GM18507 (cell line): ENCODE measurements at places on chromosomes 3 and 15.

DNA sequence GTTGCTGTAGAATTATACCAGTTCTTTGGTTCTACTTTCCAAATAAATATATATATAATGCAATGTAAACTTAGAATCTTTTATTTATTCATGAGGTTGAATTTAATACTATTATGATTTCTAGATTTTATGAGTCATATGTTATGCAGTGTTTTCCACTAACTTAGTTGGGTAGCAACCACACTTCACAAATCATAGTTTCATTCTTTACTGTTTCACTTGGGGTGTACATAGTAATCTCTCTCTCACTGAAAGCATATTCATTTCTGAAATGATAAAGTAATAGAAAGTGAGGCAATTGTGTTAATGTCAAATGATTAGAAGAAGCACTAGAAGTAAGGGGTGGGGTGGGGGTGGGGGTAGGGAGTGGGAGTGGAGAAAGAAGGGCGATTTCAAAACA lies 52.6 kb downstream of the IQCH start:
- no peak for DNase-seq

DNA sequence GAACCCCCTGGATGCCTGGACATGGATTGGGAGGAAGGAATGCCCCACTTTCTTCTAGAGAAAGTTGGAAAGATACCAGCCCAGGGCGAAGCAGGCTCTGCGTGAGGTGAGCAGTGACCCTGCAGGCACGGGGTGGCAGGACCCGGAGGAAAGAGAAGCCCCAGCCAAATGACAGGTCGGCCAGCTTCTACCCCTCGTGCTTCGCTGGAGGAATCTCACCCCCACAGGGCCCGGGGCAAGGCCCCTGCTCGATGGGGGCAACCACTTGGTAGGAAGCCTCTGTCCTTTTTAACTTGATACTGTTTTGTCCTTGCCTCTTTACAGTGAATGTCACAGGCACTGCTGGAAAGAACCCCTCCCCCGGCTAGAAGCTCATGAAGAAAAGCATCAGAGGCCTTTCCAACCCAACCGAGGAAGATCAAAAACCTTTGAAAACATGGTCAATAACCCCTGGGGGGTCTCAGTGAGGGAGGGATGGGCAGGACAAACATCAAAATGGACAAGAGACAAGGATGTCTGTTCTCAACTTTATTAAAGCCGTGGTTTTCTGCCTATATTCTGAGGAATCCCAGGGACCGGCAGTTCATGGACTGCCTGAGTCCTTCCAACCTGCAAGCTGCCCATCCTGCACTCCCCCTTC lies 54.4 kb downstream of the SH3BP5 start:
- DNase-seq: no peak

GRCh38 chr3:97658668-97659285 lies 105.8 kb upstream of the ARL6 start:
- no peak for DNase-seq

DNA sequence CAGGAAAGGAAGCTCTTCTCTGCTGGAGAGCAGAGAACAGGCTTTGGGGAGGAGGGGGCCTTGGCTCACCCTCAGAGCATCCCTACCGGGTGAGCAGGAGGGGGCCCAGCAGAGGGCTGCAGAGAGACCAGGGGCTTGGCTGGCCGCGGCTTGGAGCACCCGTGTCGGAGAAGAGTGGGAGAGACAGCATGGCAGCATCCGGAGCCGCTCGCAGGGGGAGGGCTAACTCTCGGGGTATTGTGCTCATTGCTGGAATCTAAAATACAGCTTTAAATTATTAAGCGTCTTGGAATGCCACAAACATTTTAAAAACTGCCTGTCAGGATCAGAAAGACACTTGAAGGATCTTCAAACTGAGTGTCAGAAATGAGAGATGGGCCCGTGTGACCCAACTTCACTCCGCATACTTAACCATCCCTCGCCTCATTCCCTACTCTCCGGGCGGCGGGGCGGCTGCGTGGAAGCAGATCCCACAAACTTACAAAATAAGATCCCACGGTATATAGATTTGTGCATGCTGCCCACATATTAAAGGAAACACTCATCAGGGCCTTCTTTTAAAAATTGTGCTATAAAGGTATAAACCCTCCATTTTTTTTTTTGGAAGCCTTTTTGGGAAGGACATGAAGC lies 53.9 kb downstream of the EIF4E3 start:
- DNase-seq: no peak

DNA sequence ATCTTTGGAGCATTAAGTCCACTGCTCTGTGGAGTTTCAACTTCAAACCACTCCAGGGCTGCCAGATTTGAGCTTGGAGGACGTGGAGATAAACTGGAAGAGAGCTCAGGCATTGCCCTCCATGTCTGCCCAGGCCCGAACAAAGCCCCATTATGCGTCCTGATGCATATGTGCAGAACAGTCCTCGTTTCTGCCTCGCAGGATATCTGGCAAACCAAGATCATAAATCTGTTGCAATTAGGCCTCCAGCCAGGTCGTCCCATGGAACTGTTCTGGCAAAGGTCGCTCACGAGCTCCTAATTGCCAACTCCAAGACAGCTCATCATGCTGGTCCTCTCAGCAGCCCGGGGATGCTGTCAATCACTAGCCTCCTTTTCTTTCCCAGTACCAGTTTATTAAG lies 91.2 kb downstream of the SEMA5B start:
- no peak for DNase-seq
